AML-193 (cell line): ENCODE measurements at places on chromosomes 2 and 18.
A peak's percentile ranks its signal among the peaks of the same experiment; 100 is the strongest.

DNA sequence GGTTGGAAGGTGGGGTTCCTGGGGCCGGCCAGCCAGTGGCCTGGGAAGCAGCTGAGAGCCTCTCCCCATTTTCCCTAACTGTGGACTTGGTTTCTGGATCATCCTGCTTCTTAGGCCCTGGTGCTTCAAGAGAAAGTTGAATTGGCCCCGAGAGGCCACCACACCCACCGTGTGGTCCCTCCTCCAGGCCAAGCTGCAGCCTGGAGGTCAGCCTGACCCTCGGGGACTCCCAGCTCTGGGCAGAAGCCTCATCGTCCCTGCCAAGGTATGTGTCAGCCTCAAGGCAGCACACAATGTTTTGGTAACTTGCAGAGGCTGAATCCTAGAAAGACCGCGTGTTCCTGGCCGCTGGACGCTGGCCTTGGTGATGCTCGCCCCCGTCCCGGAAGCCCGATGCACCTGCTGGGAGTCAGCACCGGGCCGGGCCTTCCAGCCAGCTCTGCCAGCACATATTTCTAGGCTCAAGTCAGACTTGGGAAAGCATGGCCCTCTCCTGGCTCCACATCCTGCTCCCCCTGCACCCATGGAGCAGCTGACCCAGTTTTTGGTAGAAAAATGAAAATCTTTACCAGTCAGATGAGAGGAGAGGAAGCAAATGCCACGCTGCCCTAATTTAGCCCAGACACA lies 72.6 kb downstream of the ACTR2 start:
- no peak for DNase-seq

DNA sequence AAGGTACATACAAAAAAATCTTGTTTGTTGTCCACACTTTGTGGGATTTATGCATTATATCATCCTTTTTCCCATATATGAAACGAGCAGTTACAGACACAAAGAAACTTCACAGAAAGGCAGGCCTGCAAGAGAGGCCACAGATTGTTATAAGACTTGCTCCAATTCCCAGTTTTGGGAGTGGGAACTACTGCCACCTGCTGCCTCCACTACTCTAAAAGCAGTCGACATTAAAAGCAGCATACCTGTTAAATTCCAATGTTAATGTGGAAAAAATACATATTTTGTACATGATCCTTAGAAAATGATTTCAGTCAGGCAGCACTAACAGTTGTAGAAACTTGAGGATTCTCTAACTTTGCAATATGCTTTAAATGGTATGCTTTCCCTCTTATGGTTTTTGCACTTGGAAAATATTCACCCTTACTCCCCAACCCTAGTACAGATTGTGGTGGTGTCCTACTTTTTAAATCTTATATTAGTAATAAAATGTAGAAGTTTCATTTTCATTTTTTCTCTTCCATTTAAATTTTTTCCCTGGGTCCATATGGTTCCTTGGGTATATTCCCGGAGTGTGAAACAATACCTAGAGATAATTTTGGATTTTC lies 37.9 kb downstream of the SLC38A11 start:
- DNase-seq, result no peak

DNA sequence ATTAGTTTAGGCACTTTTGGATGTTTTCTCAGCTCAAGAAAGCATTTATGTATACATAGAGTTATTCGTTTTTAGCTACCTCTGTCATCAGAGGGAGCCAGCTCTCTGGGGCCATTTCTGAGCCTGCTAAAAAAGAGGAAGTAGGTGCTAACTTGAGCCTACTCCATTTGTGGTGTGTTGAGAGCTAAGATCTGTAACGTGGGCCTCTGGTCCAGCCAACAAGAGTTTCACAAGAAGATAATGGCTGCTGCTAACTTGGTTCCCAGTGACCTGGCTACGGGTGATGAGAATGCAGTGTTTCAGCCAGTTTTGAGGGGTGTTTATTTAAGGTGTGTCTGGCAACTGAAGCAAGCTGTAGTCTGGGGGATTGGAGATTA lies 182.5 kb downstream of the PRKCE start:
- DNase-seq, result peak; percentile 52

- DNase-seq, result no peak
These were observed 168.8 kb upstream of the VRK2 start for GRCh38 chr2:57877811-57878170.

DNA sequence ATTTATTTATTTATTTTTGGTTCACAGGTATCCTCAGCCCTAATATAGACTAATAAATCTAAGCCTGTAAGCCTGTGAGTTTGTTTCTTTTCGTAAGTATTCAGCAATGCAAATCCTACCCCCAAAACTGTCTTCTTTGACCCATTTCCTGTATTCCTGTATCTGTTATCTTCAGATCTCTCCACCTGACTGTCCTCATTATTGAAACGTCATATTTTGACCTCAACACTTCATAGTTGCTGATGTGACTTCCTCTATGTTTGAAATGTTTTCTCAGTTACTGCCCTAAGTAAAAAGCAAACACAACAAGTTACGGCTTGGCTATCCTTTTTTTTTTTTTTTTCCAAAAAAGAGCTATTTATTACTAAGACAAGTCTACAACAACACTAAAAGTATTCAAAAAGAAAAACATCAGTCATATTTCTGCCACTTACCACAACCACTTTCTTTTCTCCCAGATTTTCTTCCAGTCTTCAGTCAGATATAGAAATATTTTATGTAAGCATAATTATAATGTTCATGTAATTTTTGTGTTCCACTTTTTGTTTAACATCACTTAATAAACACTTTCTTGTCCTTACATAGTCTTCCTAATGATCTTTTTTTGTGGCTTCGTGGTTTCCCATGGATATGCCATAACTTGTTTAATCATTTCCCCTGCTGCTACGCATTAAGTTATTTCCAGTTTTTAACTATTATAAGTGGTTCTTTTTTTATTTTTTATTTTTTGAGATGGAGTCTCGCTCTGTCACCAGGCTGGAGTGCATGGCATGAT lies 45.0 kb upstream of the EML4 start:
- DNase-seq, result no peak
